Fibroblast of mammary gland (primary cell): ENCODE measurements at places on chromosomes 11 and 22.
A peak's percentile ranks its signal among the peaks of the same experiment; 100 is the strongest.

- DNase-seq, result no peak
These were observed 346.3 kb downstream of the SHANK2 start for GRCh38 chr11:70906101-70906500.

DNA sequence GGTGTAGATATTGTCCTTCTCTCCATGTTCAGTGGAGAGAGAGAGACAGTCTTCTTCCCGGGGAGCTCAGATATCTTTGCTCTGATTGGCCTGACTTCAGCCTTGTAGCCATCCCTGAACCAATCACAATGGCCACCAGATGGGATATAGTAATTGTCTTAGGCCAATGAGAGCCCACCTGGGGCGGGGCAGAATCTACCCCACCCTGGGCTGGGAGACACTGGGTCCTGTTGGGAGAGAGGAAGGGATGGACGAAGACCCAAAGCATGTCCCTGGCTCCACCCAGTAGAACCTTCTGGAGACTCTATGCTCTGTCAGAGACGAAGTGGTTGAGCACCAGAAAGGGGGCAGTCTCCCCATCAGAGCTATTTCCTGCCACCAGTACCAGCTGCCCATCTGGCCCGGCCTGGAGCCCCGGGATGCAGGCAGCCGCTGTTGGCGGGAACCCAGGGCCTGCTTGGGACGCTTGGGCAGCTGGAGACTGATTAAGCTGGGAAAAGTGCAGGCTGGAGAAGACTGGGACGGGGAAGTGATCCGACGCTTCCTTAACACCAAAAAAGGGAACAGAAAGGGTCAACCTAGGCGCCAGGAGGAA is 31.6 kb upstream of the CBX7 start:
- DNase-seq, result peak; percentile 41

DNA sequence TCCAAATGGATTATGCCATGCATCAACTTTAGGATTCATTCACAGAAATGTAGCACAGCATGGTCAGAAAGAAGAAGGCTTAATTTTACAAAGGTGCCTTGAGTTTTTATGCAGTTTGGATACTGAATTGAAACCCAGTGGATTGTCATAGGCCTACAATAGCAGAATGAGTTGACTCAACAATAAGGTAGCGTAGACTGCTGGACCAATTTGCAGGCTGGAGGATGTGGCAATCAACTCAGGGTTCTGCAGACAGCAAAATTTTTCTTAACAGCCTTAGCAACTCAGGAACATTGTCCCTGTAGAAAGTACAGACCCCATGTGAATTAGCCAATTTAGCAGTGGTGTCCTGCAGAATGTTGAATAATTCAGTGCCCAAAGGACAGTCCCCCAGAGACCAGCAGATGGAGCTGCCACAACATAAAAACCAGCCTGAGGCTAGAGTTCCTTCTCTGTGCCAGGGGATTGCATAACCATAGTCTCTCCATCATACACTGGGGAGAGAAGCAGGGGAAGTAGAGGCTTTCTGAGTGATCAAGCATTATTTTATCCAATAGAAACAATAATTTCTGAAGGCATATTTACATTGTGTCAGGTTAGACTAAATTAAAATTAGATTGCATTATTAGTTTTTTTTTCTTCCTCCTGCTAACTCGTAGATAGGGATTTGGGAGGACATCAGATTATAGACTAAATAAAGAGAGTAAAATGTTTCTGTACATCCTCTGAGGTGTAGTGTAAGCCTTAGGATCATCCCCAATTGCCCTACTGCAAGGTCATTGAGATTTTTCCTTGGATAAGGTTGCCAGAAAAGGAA is 20.3 kb upstream of the MRPL17 start:
- peak; percentile 70 for DNase-seq

DNA sequence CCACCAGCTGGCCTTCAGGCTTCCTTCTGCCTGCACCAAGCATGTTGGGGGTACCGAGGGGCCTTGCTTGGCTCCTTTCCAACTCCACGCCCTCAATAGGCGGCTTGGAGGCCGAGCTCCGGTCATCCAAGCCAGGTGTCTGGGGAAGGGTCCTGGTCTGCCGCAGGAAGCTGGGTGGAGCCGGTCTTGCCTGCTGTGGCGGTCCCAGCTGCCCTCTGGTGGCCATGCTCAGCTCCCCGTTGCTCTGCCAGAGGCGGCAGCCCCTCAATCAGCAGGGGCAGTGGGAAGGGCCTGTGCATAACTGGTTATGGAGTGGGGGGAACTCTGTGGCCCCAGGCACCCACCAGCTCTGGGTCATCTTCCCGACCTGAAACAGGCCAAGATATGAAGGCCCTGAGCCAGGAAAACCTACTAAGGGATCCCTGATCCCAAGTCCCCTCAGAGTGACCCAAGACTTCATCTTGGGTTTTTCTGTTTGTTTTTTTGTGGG is 3.2 kb downstream of the ARVCF start:
- DNase-seq, result peak; percentile 34

DNA sequence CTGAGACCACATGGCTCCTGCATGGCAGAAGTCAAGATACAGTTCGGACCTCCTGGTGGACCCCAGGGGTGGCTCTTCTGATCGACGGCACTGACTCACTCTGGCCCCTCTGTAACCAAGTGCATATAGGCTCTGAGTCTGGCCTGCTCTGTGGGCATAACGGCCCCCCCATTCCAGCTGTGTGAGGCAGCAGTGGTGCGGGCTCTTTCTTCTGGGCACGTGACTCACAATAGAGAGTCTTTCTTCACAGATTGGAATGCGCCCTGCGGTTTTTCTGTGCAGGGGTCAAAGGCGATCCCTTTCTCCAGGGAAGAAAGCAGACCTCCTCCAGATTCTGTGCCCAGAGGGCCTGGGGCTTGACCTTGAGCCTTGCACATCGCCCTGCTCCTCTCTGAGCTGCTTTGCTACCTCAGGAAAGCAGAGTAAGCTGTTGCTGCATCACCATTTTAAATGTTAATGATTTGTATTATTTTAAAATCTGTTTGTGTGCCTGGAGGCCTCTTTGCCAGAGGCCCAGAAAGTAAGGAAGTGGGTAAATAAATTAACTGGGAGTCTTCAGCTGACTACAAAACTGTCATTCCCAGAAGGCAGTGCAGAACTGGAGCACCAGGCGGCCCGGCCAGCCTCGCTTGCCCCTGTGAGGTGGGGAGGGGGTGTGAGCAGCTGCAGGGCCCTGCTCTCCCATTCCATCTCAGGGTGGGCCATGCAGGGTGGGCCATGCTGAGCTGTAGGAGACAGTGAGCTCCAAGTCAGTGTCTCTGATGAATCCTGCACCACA is 199.0 kb downstream of the GRIK4 start:
- DNase-seq, result peak; percentile 87

GRCh38 chr11:5298451-5298850 is 3.3 kb downstream of the OR51B4 start:
- DNase-seq, result no peak

GRCh38 chr11:67283481-67283963 is 5.6 kb upstream of the ANKRD13D start:
- no peak for DNase-seq

- DNase-seq, result no peak
These were observed 21.1 kb upstream of the ARHGAP32 start for GRCh38 chr11:129213261-129213660.

DNA sequence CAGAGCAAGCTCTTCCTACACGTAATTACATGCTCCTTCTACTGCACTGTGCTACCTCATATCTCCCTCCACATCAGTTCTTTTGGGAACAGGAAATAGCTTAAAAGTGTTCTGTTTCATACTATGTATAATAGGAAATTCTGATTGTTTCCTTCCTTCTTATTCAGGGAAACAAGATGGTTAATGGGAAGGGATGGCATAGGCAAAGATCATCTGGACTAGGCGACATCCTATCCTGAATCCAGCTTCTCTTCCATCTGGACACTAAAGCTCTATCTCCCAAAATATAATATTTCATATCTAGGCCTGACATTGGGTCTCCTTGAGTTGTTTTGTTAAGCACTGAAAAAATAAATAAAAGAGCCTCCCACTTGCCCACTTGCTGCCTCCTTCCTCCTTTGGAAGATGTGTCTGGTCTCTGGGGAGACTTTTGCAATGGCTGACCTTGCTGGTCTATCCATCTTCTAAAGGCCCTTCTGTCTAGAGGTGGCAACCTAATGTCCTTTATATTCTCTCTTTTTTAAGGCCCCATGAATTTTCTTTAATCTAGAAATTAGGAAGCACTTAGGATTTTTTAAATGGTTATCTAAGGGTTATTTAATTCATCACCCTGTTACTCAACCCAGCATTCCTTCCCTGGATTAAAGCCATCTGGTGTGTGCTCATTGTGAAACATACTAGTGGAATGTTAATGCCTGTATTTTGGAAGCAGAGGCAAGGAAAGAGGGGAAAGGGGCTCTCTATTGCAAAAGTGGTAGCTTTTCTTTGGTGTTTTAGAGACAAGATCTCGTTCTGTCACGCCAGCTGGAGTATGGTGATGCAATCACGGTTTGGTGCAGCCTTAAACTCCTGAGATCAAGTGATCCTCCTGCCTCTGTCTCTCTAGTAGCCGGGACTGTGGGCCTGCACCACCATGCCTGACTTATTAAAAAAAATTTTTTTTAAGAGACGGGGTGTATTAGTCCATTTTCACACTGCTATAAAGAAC is 20.6 kb downstream of the CLMP start:
- DNase-seq, result peak; percentile 99

DNA sequence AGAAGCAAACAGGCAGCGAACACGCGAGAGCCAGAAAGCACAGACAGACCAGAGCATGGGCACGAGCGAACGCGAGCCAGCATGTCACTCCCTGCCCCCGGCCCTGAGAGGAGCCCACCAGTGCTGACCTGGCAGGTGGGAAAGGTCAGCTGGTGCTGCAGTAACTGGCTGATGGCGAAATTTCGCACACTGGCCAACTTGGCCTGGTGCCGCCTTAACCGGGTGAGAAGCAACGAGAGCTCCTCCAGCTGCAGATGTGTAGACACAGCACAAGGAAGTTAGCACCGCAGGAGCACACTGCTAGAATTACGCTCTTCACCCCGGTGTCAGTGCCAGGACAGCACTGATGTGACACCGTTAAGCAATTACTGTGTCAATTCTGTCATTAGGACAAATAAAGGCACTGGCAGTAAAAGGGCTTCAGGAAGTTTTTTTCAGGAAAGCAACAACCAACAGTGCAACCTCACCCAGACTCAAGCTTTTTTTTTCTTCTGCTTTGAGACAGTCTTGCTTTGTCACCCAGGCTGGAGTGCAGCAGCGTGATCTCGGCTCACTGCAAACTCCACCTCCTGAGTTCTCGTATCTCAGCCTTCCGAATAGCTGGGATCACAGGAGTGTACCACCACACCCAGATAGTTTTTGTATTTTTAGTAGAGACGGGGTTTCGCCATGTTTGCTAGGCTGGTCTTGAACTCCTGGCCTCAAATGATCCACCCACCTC is 76.8 kb downstream of the C11orf58 start:
- DNase-seq, result peak; percentile 64

GRCh38 chr22:33451866-33452469 is 393.8 kb upstream of the SYN3 start:
- no peak for DNase-seq

DNA sequence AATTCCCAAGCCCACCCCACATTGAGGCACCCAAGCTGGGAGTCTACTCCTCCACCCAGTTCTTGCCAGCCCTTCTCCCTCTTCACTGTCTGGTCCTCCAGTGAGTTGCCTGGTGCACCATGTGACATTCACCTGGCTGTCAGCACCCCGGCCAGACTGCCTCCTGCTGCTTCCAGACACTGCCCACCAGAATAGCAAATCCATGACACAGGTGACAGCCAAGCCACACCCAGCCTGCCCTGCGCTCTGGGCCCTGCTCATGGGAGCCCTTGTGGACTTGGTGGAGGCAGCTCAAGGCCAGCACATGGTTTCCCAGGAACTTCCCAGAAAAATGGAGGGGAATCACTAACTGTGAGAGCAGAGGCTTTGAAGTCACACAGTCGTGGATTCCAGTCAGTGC is 96.3 kb upstream of the CSNK2A3 start:
- DNase-seq, result no peak

GRCh38 chr22:50317674-50318073 is 9.1 kb downstream of the DENND6B start:
- no peak for DNase-seq

- no peak for DNase-seq
These were observed 45.6 kb downstream of the TRMU start for GRCh38 chr22:46381142-46381541.

DNA sequence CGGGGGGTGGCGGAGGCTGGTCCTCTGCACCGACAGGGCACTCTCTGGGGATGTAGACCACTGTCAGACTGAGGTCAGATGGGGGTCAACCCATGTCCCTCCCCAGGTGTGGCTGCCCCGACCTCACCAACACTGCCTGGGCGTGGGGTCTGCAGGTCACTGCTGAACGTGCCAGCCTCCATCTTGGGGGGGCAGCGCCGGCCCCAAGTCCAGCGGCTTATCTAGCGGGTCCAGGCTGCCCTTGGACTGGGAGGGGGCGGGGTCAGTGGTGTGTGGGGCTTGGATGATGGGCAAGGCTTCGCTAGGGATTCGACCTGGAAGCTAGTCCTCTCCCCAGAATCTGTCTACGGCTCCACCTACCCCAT is 178.2 kb downstream of the IGLL1 start:
- DNase-seq, result no peak

- DNase-seq, result peak; percentile 81
These were observed 48.0 kb upstream of the AMPD3 start for GRCh38 chr11:10407055-10407454.

DNA sequence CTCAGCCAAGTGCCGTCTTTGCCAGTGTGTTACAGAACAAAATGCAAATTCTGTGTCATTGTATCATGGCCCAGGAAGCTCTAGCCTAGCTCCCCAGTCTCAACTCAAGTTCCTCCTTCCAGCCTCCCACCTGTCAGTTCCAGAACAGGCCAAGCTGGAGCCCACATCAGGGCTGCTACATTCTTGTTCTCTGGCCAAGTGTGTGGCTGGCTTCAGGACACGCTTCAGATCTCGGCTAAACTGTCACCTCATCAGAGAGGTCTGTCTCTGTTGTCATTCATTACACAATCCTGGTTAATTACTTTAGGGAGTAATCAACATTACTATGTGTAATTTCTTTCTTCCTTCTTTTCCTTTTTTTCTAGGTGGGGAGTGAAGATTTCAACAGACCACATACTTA is 347.0 kb upstream of the SYN3 start:
- DNase-seq, result no peak

- peak; percentile 75 for DNase-seq
These were observed 236.1 kb downstream of the TTC28 start for GRCh38 chr22:28443526-28443876.

GRCh38 chr22:34849965-34850364 is 216.0 kb upstream of the ISX start:
- no peak for DNase-seq

DNA sequence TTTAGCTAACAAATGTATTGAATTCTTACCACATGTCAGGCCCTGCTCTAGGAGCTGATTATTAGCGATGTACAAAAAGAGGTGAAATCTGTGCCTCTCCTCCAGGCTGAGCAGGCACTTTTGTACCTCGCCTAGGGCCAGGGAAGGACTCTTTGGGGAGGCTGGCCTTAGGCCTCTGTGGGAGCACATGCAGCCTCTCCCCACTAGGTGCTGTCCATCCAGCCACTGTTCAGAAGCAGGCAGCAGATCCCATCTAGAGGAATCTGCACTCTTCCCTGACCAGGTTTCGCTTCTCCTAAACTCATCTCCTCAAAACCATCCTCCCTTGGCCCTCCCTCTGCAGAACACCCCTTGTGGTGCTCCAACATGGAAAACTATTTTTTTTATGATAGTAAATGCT is 51.9 kb upstream of the WT1 start:
- no peak for DNase-seq
